ENCODE measurements at places on chromosomes 12 and 14.

DNA sequence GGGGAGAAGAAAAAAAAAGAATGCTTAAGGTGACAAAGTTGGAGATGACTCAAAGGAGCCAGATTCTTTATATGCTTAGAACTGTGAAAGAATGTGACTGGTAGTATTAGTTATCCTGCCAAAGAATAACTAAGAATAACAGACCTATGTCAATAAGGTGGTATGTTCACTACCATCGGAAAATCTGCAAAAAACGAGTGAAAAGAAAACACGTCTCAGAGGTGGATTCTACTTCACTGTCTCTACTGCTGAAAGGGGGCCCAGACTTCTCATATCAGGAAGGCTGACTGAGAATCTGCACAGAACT, 64.7 kb downstream of the IPO8 start:
- no peak for DNase-seq

DNA sequence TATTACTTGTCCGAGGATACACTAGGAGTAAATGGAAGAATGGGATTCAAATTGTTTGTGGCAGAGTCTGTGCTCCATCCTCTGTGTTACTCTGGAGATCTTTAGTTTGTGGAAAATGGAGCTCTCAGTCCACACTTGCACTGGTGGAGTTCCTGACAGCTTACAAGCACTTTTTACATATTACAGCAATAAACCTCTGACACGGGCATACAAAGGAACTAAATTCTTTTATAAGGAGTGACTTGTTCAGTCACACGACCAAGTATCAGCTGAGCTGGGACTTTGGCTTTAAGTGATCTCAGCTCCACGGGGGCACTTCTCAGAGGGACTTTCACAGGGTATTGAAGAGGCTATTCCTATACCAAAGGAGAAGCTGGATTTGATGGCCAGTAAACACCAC, 417.5 kb downstream of the LRIG3 start:
- DNase-seq: no peak

DNA sequence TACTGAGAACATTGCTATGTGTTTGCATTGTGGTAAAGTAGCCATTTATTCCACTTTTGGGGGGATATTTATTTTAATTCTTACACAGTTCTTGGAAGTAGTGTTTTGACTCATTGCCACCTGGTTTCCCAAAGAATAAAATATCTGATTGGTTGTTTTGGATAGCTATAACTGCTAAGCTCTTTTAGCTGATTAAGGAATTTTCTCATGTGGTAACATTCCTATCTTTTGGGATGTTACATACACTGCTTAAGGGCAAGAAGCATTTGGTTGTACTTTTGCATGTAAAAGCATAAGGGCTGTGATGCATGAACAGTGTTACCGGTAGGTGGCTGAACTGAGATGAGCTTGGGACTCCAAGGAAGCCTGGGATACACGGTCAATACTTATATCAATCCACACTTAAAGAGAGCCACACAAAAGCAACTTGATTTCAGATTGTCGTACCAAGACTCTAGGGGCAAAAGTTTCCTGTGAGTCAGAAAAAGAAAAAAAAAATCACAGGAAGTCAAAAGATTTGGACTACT, 71.4 kb upstream of the PRKD1 start:
- no peak for DNase-seq

DNA sequence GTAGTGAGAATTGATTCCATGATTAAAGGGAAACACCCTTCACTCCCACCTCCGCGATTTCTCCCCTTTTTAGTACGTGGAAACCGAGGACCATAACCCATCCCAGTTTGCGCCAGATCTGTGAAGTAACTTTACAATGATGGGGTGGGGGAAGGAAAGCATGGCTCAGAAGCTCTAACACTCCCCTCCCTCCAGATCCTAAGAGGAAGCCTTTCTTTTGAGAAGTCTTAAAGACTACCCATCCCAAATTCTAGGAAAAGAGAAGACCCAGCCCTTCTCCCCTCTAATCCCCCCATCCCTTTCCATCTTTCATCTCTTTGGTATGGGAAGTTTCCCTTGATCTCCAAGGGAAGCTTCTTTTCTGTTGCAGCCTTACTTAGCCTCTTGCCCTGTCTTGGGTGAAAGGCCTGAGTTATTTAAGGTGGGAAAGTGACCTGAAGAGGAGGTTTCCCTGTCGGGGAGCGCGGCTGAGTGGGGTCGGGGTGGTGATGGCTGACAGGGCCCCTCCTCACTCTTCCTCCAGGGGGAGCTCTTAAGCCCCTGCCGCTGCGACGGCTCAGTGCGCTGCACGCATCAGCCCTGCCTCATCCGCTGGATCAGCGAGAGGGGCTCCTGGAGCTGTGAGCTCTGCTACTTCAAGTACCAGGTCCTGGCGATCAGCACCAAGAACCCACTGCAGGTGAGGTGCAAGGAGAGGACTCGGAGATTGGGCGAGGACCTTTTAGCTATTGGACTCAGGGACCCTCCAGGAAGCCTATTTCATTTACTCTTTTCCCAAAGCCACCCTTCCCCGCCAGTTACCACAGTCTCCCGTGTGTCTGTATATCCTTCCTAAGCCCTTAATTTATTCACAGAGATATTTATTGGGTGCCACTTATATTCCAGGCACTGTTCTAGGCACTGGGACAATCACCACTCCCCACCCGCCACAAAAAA, 1.8 kb downstream of the MARCHF9 start:
- DNase-seq: no peak

GRCh38 chr12:29957835-29958234, 174.1 kb upstream of the TMTC1 start:
- DNase-seq: no peak

- no peak for DNase-seq
Measured at GRCh38 chr12:4393211-4393610, 13.7 kb upstream of the FGF23 start.
